ENCODE measurements at places on chromosomes 1 and 21.

DNA sequence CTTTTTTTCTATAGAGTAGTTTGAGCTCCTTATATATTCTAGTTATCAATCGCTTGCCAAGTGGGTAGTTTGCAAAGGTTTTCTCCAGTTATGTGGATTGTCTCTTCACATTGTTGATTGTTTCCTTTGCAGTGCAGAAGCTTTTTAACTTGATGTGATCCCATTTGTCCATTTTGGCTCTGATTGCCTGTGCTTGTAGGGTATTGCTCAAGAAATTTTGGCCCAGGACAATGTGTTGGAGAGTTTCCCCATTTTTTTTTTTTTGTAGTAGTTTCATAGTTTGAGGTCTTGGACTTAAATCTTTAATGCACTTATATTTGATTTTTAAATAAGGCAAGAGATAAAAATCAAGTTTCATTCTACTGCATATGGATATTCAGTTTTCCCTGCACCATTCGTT, 774.8 kb upstream of the ADAMTS5 start:
- DNase-seq, result no peak

- DNase-seq, result no peak
These were observed 4.4 kb downstream of the DENND4B start for GRCh38 chr1:153941826-153942725.

GRCh38 chr1:37415611-37416244, 58.7 kb upstream of the ZC3H12A start:
- DNase-seq, result no peak

- no peak for DNase-seq
These were observed 86.6 kb downstream of the DMRTB1 start for GRCh38 chr1:53545663-53546408.

DNA sequence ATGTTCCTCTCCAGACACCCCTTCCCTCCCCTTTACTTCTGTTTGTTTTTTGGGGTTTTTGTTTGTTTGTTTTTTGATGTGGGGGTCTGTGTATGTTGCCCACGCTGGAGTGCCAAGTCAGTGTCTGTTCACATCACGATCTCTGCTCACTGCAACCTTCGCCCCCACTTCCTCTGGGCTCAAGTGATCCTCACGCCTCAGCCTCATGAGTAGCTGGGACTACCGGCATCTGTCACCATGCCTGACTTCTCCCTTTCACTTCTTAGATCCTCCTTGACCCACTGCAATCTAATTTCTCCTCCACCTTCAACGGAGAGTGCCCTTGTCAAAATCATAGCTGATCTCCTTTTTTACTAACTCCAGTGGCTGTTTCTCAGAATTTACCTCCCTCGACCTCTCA, 100.7 kb upstream of the KIF26B start:
- no peak for DNase-seq

- peak; percentile 80 for DNase-seq
These were observed 6.4 kb downstream of the RHOC start for GRCh38 chr1:112700290-112701226.

GRCh38 chr21:43869486-43870325, 4.7 kb downstream of the AGPAT3 start:
- DNase-seq, result no peak

DNA sequence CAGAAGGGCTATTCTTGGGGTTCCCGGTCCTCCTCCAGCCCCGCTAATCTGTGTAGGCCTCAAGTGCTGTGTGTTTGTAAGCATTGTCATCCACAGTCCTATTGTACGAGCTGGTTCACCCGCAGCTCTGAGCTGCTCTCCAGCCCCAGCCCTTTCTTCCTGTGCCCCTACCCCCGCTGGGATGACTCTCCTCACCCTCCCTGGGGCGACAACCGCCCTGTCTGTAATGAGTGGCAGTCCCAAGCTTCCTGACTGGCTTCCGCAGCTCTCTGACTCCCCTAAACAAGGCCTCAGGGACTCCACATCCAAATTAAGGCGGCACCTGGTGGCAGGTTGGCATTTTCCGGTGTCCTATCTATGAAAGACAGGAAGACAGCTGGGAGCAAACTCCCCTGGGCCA, 45.8 kb downstream of the TFF3 start:
- DNase-seq, result no peak

DNA sequence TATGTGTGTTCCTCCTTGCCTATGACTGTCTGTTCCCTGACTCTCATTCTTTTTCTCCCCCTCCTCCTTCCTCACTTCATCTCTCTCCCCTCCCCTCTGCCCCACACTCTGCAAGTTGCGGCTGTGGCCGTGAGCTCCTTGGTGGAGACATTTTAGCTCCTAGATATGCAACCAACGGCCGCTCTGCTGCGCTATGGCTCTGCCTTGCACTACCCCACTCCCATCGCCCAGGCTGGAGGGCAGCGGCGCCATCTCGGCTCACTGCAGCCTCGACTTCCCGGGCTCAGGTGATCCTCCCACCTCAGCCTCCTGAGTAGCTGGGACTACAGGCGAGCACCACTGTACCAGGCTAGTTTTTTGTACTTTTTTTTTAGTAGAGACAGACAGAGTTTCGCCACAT, 5.5 kb downstream of the REG4 start:
- no peak for DNase-seq
